ENCODE measurements at places on chromosomes 13 and 19.

GRCh38 chr13:100508996-100509395 lies 79.6 kb downstream of the GGACT start:
- DNase-seq = no peak

DNA sequence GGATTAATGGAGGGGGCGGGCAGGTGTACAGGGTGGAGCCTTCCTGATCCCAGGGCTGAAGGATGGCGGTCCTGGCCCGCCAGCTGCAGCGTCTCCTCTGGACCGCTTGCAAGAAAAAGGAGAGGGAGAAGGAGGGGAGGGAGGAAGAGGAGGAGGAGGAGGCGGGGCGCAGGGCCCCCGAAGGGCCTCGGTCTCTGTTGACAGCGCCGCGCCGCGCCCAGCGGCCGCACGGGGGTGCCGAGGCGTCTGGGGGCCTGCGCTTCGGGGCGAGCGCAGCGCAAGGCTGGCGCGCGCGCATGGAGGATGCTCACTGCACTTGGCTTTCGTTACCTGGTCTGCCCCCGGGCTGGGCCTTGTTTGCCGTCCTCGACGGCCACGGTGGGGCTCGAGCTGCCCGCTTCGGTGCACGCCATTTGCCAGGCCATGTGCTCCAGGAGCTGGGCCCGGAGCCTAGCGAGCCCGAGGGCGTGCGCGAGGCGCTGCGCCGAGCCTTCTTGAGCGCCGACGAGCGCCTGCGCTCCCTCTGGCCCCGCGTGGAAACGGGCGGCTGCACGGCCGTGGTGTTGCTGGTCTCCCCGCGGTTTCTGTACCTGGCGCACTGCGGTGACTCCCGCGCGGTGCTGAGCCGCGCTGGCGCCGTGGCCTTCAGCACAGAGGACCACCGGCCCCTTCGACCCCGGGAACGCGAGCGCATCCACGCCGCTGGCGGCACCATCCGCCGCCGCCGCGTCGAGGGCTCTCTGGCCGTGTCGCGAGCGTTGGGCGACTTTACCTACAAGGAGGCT lies at the start of gene PPM1N:
TSS of gene PPM1N (plus strand) at position 33 of the 785 bp plus-strand sequence. CDS start at position 63, 30 bp downstream.
- no peak for DNase-seq

GRCh38 chr19:1315470-1316166 lies 29.9 kb downstream of the EFNA2 start:
- DNase-seq = no peak

- no peak for DNase-seq
Observed at GRCh38 chr19:7459773-7460172, 29.1 kb downstream of the PEX11G start.

DNA sequence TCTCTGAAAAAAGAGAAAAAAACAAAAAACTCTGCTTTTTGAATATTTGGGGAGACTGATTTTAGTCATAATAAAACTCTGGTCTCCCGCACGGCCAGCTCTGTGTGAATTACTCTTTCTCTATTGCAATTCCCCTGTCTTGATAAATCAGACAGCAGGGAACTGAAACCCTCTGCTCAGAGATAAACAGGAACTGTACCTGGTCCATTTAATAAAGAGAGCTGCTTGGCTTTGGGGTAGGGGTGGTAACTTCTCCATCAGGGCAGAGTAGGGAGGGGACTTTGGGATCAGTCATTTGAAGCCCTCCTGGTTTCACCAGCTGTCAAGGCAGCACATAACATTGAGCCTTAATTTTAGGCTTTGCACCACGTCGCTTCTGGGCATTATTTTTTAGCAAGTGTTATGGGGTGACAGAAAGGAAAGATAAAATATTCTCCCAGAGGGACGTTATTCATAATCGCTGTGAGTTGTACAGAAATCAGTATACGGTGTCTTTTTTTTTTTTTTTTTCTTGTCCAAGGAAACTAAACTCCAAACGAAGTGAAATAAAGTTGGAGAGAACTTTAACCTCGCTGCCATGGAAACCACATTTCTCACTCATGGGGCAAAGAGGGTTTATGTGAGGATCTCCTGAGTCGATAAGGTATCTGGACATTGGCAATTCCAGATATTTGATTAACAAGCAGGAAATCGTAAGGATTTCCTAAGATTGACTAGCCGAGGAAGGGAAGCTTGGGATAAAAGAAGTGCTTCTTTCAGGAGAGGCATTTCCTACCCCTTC lies 99.0 kb upstream of the MRI1 start:
- DNase-seq = no peak

DNA sequence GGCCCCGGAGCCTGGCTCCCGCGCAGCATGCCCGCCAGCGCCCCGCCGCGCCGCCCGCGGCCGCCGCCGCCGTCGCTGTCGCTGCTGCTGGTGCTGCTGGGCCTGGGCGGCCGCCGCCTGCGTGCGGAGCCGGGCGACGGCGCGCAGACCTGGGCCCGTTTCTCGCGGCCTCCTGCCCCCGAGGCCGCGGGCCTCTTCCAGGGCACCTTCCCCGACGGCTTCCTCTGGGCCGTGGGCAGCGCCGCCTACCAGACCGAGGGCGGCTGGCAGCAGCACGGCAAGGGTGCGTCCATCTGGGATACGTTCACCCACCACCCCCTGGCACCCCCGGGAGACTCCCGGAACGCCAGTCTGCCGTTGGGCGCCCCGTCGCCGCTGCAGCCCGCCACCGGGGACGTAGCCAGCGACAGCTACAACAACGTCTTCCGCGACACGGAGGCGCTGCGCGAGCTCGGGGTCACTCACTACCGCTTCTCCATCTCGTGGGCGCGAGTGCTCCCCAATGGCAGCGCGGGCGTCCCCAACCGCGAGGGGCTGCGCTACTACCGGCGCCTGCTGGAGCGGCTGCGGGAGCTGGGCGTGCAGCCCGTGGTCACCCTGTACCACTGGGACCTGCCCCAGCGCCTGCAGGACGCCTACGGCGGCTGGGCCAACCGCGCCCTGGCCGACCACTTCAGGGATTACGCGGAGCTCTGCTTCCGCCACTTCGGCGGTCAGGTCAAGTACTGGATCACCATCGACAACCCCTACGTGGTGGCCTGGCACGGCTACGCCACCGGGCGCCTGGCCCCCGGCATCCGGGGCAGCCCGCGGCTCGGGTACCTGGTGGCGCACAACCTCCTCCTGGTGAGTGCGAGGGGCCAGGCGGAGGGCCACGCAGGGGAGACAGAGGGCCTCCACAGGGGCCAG lies at the start of gene KL:
TSS of gene KL (plus strand) at position 10 of the 909 bp plus-strand sequence. CDS start at position 28, 18 bp downstream.
- DNase-seq = no peak

DNA sequence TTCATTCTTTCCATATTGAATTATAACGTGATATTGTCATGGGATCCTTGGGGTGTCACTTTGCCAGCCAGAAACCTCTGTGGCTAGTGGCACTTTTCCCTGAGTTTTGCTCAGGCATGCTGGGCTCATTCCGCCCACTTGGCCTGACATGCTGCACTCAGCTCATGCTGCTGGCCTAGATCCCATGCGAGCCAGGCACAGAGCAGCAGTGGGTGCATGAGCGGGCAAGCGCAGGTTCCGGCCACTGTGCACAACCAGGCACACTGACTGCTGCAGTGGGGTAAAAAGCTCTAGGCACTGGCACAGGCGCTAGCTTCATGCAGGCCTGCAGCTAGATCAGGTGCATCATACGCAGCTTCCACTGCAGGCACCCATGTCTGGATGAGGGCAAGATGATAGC lies 221.2 kb downstream of the MAB21L1 start:
- DNase-seq = no peak

DNA sequence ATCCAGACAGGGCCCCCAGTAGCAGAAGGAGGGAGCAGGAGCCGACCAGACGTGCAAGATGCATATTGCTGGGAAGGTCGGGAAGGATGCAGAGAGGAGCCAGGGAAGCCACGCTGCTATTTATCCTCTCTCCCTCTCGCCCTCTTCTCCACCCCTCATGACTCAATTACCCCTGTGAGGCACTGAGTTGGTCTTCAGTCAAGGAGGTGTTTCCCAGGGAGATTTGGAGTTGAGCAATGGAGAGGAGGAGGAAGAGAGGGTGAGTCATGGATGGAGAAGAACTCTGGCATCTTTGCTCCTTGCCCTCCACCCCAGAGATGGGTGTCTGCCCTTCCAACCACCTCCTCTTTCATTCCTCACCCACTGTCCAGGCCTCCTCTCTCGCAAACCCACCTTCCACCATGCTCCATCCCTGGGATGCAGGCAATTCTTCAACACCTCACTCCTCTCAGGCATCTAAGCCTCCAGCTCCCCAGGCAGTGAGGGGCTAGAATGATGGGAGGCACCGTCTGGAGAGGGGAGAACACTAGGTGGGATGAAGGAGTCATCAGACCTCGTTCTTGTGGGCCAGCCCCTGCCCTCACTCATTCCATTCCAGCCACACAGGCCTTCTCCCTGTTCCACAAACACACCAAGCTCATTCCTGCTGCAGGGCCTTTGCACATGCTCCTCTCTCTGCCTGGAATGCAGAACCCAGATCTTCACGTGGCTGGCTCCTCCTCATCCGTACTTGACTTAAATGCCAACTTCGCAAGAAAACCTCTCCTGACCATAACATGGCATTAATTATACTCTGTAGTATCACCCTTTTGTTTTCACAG lies at the start of gene SBSN:
TSS of gene SBSN (minus strand) at position 94 of the 821 bp plus-strand sequence. CDS start at position 64, 30 bp downstream.
- no peak for DNase-seq

All from stimulated activated CD8-positive, alpha-beta memory T cell treated with anti-CD3 and anti-CD28 coated beads, Interleukin-7, amount 100 ng/mL, for 1 hour (primary cell).